Activated naive CD8-positive, alpha-beta T cell treated with anti-CD3 and anti-CD28 coated beads for 36 hours (primary cell): ENCODE measurements at places on chromosomes 16 and 17. TPM values are rescaled to one million over a fixed set of nuclear protein-coding genes. Genes with fewer than 3 reads are reported as not detected.

STAT5A gene
- 116 TPM for total RNA-seq

TNK1 gene
- 4.3 TPM for total RNA-seq

RASL10B gene
- total RNA-seq, result 2.5 TPM

- peaks cover 10% of the 10 kb centered on the region for H3K4me1 ChIP-seq
- H3K4me3 ChIP-seq, result no peak overlapping the region
- H3K27ac ChIP-seq, result no peak overlapping the region
- no peak for DNase-seq
- H3K27me3 ChIP-seq, result no peaks in the 10 kb centered on the region
Observed at GRCh38 chr16:87696726-87697125, 69.1 kb downstream of the KLHDC4 start.

DNA sequence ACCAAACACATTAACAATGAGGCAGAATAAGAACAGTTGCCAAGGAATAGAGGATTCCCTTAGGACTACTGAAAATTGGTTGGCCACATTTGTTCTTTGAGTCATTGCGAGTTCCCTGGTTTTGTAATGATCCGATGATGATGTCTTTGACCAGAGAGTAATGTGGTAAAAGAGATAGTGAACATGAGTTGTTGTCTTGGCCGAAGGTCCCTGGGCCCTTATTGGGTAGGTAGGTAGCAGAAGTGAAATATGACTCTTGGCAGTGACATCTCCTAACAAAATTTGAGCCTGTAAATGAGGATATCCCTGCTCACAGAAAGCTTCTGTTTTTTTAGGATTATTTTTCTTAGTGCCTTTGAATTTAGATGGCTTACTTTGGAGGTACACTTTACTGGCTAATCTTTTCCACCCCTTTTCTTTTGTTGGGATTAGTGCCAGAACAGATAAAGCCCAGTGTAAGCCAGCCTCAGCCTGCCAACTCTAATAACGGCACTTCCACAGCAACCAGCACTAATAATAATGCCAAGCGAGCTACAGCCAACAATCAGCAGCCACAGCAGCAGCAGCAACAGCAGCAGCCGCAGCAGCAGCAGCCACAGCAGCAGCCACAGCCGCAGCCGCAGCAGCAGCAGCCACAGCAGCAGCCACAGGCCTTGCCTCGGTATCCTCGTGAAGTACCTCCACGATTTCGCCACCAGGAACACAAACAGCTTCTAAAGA is 47.2 kb downstream of the TNRC6A start:
- H3K4me1 ChIP-seq, result peaks cover 11% of the 10 kb centered on the region
- H3K27ac ChIP-seq, result no peak overlapping the region
- H3K27me3 ChIP-seq, result no peaks in the 10 kb centered on the region

DNA sequence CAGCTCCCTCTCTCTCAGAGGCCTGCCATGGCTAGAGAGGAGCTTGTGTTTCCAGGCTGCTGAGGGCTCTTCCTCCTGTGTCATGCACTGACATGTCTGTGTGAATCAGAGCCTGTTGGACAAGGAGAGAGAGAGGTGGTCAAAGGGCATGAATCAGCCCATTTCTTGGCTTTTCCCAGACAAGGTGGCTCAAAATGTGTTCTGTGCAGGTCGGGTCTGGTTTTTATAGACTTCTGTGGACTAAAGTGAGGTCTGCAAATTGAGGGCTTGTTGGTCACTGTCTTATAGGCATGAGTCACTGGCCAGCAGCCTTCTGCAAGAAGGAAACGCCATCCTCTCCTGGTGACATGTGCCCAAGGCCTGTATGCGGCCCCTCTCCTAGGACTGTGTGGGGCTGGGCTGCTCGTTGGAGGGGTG is 97.9 kb downstream of the FOXL1 start:
- H3K27me3 ChIP-seq, result peaks cover 4% of the 10 kb centered on the region
- no peak for DNase-seq
- no peaks in the 10 kb centered on the region for H3K4me1 ChIP-seq
- no peaks in the 10 kb centered on the region for H3K36me3 ChIP-seq

GRCh38 chr16:75251280-75252048 is at the start of gene BCAR1:
Gene BCAR1, minus strand, starts transcription at chr16:75251624. Its CDS starts 142 bp downstream, at chr16:75251482.
- DNase-seq, result peak; percentile 60
- no peaks in the 10 kb centered on the region for H3K36me3 ChIP-seq
- peaks cover 7% of the 10 kb centered on the region for H3K4me1 ChIP-seq
- peak within 1 kb of the TSS; percentile 64 for H3K4me3 ChIP-seq

DNA sequence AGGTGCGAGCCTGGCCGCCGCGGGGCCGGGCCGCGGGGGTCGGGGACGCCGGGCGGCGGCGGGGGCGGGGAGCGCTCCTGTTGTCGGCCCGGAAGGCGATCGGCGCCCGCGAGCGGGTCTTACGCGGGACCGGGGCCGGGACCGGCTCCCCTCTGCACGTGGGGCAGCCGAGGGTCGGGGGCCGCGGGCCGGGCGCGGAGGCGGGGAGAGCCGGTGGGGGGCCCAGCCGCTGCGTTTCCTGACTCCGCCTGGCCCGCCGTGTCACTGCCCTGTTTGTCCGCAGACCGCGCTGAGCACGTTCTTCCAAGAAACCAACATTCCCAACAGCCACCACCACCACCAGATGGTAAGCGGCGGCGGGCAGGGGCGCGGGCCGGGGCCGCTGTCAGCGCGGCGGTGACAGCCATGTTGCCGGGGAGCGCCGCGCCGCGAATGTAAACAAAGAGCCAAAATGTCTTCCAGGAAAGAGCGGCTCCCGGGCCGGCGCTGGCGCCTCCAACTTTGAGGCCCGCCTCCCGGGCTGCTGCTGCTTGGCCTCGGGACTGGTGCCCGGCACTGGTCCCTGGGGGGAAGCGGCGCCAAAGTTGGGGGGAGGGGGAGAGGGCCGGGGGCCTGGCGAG is 586 bp downstream of the UBALD2 start:
- peaks cover 43% of the 10 kb centered on the region for H3K36me3 ChIP-seq
- H3K27me3 ChIP-seq, result peaks cover 5% of the 10 kb centered on the region
- peak overlapping the region; percentile 95 for H3K4me3 ChIP-seq
- peaks cover 54% of the 10 kb centered on the region for H3K4me1 ChIP-seq
- peak; percentile 64 for DNase-seq
- peak overlapping the region; percentile 100 for H3K27ac ChIP-seq
